Fibroblast of skin of back (primary cell): ENCODE measurements at places on chromosomes 5 and 9.

DNA sequence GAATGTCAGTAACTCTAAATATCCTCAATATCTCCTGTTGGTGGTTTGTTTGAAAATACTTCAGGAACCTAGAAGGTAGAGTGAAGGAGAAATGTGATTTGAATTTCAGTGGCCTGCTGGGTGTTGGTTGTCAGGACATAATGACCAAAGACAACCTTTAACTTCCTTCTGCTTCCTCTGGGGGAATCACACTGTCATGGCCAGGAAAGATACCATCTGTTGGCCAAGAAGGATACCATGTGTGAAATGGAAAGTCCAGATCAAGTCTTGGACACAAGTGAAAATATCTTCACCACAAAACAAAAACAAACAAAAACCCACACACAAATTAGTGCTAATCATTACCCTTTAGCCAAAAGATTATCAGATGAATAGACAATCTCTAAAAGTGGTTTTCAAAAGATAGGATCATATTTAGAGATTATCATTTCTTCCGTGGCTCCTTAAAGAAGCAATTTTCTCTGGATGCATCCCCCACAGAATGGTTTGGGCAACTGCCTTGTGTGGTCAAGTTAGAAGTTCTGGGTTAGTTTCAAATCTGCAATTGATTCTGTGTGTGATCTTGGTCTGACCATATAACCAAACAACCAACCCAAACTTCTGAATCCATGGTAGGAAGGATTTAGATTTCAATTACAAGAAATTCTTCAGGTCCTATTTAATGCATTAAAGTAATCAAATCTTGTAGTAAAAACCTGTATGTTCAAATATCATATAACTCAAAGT, 1.6 kb downstream of the C1QTNF3 start:
- no peak for DNase-seq

- peak; percentile 46 for DNase-seq
These were observed 2.2 kb downstream of the NR2F1 start for GRCh38 chr5:93585041-93585766.

DNA sequence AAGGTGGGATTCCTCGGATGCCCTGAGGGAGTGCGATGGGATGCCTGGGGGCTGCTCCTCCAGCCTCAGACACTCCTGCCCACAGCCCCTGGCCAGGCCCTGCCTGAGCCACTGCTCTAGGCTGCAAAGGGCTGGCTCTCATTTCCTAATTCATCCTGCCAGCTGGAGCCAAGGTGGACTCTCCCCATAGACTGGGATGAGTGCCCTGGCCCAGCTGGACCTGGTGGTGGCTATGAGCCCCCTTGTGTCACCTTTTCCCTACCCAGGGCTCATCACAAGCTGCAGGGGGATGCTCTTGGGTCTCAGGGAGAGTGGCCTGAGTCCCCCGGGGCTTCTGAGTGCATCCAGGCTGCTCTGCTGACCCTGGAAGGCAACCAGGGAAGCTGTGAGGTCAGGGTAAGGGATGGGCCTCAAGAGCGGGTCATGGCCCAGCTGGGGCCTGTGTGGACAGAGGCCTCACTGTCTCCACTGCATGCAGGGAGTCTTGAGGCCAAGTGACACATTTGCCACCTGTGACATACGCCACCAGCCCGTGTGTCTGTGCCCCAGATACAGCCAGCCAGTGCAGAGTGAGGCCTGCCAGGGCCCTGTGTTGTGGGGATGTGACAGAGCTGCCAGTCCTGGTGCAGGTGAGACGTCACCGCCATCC, 102.7 kb upstream of the IER5L start:
- DNase-seq: no peak

GRCh38 chr9:105037139-105037538, 109.2 kb upstream of the ABCA1 start:
- no peak for DNase-seq

DNA sequence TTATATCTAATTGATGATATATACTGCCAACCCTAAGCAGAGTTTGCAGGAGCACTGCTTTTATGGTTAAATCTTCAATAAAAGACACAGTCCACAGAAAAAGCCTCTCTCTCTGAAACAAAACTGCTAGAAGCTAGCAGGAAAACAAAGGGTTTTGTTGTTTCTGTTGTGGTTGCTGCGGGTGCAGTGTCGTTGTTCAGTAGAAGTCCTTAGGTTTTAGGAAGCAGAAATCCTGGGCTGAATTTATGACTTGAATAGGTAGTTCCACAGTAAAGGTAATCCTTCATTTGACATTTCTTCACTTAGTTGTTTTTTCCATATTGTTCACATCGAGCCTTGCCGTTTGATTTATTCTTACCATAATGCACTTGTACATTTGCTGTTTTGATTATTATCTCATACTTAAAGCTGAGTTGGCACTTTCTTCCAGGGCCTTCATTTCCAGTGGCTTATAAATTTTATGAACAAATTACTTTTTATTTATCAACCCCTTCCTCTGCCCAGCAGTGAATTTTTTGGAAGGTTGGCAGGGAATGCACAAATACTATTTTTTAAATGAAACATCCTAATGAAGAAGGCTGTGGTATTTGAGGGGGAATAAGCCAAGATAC, 209.6 kb upstream of the SLC30A5 start:
- no peak for DNase-seq

- DNase-seq: no peak
These were observed 41.4 kb upstream of the SLCO6A1 start for GRCh38 chr5:102539996-102540728.
